HS-5 (cell line): ENCODE measurements at places on chromosomes 11 and 22.

DNA sequence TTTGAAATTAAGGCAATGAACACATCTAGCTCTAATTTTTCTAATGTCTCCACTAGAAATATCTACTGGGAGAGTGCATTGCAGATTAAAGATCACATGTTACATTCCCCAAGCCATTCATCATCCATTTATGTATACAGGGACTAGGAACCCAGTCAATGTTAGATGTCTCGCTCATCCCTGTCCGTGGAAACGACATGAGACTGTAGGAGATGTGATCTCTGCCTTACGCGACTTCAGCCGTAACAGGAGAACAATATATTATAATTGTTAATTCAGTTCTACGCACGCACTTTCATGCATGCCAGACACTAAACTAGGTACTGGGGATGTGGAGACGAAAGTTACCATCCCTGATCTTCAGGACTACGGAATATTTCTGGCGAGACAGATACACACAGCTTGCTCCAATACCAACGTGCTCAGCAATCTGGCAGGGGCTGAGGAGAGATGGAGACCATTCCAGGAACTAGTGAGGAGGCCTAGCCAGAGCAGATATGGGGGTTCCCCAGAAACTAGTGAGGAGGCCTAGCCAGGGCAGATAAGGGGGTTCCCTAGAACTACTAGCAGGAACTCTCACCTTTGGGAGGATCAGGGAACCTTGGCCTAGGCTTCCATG lies 706 bp downstream of the DCPS start:
- DNase-seq: no peak

DNA sequence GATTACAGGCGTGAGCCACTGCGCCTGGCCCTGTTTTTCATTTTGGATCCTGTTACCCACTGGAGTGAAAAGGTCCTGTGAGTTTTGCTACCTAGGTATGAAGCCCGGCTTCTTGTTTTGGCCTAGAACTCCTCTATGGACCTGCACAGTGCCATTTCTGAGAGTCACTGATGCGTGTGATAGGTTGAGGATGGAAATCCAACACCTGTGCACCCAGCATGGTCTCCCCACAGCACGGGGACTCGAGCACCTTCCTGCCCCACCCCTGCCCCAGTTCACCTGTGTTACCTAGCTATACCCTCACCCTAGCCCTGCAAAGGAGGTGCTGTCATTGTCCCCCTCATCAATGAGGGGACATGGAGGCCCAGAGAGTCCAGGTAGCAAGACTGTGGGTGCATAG lies 5.1 kb downstream of the FBLN1 start:
- no peak for DNase-seq

- no peak for DNase-seq
Observed at GRCh38 chr11:75246671-75247350, 6.2 kb downstream of the TPBGL start.

GRCh38 chr11:12724301-12725054 lies 50.3 kb downstream of the TEAD1 start:
- DNase-seq: peak; percentile 34

DNA sequence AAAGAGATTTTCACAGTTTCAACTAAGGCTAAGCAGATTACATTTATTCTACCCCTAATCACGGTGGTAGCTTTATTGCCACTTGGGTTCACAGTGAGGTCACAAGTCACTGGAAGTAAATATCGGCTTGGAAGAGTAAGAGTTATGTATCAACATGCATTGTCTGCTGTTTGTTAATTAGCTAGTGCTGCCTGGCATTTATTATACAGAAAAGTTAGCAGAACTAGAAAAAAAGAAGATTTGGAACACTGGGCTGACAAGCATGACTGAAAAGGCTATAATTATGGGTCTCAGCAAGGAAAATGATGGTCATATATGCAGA lies 13.7 kb upstream of the RAB38 start:
- no peak for DNase-seq

GRCh38 chr22:39721206-39722031 lies 150.9 kb downstream of the CACNA1I start:
- DNase-seq: no peak

GRCh38 chr11:14101388-14101787 lies 138.9 kb downstream of the SPON1 start:
- DNase-seq: no peak
